ENCODE measurements at places on chromosomes 2 and 18.

DNA sequence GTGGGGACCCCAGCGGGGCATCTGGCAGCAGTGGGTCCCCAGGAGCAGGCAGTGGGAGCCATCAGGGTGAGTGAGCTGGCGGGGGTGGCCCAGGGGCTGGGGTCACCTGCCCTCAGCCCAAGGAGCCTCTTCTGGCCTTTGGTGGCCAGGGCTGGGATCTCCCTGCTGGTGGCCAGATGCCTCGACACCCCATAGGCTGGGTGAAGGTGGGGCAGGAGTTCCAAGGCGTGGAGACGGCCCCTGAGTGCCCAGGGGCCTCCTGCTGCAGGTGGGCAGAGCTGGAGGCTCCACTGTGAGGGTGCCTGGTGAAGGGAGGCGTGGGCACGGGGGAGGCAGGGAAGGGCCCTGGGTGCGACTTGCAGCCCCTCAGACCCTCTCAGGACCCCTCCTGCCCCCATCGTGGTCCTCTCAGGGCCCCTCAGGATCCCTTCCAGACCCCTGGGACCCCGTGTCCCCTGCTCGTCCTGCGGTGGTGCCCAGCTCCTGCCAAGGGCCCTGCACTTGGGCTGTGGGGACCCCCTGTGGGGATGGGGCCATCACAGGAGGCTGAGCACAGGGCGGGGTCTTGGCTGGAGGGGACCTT, 5.0 kb upstream of the GPR35 start:
- peak; percentile 46 for DNase-seq

DNA sequence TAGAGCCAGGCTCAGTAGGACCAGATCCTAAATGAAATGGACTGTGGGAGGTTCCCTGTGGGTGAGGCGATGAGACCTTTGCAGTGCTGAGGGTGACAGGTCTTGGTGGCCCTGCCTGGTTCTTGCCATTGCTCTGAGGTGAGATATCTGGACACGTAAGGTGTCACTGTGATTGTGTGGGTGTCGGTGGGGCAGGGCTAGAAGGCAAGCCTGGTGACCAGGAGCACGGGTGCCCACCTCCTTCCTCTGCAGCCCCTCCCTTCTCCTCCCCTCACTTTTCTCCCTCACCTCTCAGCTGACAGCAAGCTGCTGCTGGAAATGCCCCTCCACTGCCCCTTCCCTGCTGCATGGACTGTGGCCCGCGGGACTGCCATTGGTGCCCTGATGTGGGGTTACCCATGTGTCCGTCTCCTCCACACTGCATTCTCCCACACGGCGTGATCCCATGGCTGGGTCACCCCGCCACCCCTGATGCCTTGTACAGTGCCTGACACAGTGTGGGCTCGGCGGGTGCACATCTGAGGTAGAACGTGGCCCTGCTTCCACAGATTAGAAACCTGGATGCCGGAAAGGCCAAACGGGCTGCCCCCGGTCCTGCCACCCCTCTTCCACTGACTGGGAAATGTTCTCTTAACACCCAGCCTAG, 55.6 kb upstream of the FOSL2 start:
- DNase-seq = no peak

GRCh38 chr2:211903961-211904360, 634.6 kb downstream of the ERBB4 start:
- no peak for DNase-seq

- no peak for DNase-seq
Measured at GRCh38 chr18:76374330-76375281, 120.4 kb downstream of the ZNF516 start.

- no peak for DNase-seq
Measured at GRCh38 chr2:177314722-177315264, 50.3 kb upstream of the NFE2L2 start.

DNA sequence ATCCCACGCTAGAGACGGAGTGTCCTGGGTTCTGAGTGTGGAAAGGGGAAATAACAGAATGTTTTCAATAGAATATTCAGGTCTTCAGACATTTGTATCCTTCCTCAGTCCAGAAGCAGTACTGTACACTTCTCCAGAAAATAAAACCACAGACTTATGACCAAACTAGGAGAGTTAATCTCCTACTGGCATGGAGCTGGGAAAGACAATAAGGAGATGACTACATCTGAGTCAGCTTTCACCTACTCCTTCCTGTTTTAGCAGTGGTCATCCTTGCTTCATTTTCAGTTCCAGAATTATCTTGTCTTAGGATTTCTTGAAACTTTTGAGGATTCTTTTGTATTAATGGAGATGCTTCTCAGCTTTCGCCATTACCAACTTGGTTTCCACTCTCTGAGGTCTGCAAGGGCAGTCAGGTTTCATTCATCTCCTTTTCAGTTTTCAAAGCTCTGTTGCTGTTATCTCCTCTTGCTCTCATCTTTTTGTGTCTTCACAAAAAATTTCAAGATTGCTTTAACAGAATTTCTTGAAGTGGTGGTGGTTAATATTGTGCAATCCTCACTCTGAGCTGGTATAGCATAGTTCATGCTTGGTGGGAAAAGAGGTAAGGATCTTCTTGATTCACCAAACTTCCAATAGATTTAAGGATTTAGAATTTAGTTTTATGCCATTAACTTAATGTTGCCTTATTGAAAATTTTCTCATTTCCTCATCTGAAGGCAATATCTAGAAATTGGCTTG, 23.7 kb upstream of the NR4A2 start:
- no peak for DNase-seq

- DNase-seq = no peak
Measured at GRCh38 chr2:71252862-71253261, 26.0 kb upstream of the PAIP2B start.

GRCh38 chr2:109726379-109727270, 67.5 kb upstream of the RGPD5 start:
- DNase-seq = no peak

- no peak for DNase-seq
Measured at GRCh38 chr18:24570716-24571115, 110.3 kb downstream of the HRH4 start.

DNA sequence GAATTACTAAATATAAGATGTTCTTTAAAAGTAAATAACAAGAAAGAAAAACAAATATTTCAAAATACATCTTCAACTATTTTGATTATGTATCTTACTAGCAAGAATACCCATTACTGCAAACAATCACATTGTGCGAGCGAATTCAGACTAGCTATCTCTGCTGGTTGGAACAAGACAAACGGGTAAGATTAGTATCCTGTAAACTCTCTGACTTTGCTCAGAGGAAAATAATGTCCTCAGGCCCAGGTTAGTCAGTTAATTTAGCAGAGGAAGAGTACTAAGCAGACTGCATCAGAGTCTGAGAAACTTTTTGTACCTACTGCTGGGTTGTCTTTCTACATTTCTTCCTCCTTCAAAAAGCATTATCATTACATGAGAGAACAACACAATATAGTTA, 50.4 kb upstream of the MCM6 start:
- DNase-seq = no peak

DNA sequence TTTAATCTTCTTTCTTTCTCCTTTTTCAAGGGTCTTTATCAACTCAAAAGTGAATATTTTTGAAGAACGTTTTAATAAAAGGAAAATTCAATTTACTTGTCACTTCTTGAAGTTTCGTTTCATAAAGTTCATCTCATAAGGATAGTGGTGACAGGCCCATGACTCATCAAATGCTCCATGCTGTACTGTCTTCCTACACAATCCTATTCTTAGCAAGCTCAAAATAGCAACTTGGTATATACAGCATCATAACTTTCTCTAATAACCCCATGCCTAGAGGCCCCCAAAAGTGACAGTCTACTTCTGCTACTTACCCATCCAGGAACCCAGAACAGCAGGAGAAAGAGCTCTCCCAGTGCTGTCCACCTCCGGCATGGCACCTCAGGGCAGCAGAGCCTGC, 7.7 kb downstream of the FBXO15 start:
- no peak for DNase-seq

- no peak for DNase-seq
Measured at GRCh38 chr2:164812378-164812777, 29.2 kb downstream of the COBLL1 start.

- DNase-seq = peak; percentile 61
Measured at GRCh38 chr18:8525692-8526091, 83.5 kb upstream of the RAB12 start.

DNA sequence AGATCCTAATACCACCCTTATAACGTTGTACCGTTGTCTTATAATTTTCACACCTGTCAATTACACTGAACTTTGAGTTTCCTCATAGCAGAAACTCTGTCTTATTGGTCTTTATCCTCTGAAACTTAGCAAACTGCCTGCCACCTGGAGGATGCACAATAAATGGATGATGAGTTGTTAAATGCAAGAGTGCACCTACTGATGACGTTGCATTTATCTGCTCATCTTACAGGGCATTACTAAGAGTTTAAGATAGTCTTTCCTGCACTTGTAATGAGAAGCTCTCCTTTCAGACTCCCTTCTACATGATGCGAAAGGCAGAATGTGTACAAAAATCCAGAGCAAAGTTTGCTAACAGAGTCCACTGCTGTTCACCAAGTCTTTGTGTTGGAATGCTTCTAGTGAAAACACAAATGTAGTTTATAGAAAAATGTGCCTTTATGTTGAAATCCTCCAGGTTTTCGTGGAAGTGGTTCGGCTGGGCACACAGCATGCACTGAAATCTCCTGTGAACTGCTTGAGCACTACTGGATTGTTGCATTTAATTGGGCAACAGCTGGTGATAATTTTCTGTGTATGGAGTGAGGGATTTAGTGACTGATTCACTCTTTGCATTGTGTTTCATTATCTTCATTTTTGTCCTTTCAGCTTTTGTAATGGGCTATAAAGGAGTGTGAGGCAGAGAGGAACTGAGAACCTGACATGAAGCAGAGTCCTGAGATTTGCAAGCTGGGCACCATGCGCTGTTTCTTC, 665.8 kb upstream of the ID2 start:
- no peak for DNase-seq

- DNase-seq = peak; percentile 93
Measured at GRCh38 chr2:62505750-62506420, at the start of gene TMEM17. Gene TMEM17 (minus strand): TSS chr2:62506195. CDS start chr2:62506129, 66 bp downstream.

- no peak for DNase-seq
Measured at GRCh38 chr2:1166976-1167375, 216.3 kb downstream of the SNTG2 start.

DNA sequence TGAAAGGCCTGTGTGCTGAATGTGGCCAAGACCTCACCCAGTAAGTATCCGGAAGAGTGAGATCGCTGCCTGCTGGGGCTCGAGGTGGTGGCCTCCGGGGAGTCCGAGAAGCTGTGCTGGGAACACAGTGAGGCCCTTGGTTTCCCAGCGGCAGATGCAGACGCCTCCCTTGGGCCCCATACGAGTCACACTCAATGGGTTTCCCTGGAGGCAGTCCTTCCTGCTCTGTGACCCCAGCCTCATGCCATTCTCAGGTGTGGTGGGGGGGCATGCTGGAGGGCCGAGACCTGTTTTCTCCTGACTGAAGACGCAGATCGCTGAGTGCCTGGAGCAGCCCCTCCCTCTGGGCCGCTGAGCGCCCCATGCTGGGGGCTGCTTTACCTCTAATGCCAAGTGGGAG, 15.7 kb downstream of the CTDP1 start:
- DNase-seq = peak; percentile 67
